SJSA1 (cell line): ENCODE measurements at places on chromosomes 4 and X. TPM values are rescaled to one million over a fixed set of nuclear protein-coding genes. Genes with fewer than 3 reads are reported as not detected.

DNA sequence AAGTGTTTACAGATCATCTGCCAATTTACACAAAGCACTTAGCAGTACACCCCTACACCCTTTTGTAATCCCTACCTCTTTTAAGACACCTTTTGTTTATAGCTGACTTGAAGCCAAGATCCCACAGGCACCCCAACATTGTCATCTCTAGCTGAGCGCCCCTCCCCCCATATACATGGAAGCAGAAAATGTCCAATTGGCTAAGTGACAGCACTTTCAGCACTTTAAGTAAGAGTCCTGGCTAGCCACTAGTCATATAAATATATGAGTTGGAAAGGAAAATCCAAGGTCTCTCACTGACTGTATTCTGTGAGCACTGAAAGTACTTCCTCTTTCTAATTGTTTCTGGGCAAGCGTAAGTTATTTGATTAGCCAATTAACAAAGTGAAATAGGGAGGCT lies 108.2 kb downstream of the NSUN7 start:
- no peak overlapping the region for H3K4me3 ChIP-seq
- H3K27me3 ChIP-seq, result no peaks in the 10 kb centered on the region
- no peak overlapping the region for H3K27ac ChIP-seq
- H3K36me3 ChIP-seq, result no peaks in the 10 kb centered on the region

Gene HSFX4
- total RNA-seq, result not detected in 2 replicates

GRCh38 chrX:154374313-154375155 lies at the start of gene FLNA:
TSS of gene FLNA (minus strand) at chrX:154374634. CDS start at chrX:154371245, 3,389 bp downstream.
- no peak for DNase-seq
- H3K4me1 ChIP-seq, result peaks cover 43% of the 10 kb centered on the region
- H3K27me3 ChIP-seq, result no peaks in the 10 kb centered on the region

DNA sequence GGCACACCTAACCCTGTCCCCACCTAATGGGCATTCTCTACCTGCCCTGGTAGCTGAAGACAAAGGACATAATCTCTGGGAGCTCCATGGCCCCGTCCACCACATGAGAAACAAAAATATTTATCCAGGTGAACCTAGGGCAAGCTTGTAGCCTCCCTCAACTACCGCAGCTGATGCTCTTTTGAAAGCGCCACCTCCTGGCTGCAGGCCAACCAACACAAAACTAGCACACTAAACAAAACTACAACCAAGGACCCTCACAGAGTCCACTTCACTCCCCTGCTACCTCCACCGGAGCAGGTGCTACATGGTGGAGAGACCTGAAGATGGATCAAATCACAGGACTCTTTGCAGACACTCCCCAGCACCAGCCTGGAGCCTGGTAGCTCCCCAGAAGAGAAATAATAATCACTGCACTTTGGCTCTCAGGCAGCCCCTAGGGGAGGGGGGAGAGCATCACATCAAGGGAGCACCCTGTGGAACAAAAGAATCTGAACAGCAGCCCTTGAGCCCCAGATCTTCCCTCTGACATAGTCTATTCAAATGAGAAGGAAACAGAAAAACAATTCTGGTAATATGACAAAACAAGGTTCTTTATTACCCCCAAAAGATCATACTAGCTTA lies 111.3 kb upstream of the ATP8A1 start:
- no peaks in the 10 kb centered on the region for H3K4me1 ChIP-seq
- DNase-seq, result no peak
- no peak overlapping the region for H3K4me3 ChIP-seq
- H3K27ac ChIP-seq, result no peak overlapping the region
- H3K27me3 ChIP-seq, result no peaks in the 10 kb centered on the region

GRCh38 chrX:2654436-2655340 lies 36.4 kb upstream of the CD99 start:
- H3K36me3 ChIP-seq, result no peaks in the 10 kb centered on the region
- H3K4me1 ChIP-seq, result no peaks in the 10 kb centered on the region
- no peak overlapping the region for H3K27ac ChIP-seq
- H3K27me3 ChIP-seq, result no peaks in the 10 kb centered on the region
- H3K4me3 ChIP-seq, result no peak overlapping the region

GRCh38 chr4:145930592-145930991 lies 8.0 kb downstream of the ZNF827 start:
- H3K27ac ChIP-seq, result no peak overlapping the region
- peaks cover 21% of the 10 kb centered on the region; the same call in 1 of the 2 replicates for H3K4me1 ChIP-seq
- H3K27me3 ChIP-seq, result no peaks in the 10 kb centered on the region
- no peak overlapping the region for H3K4me3 ChIP-seq
- peaks cover 13% of the 10 kb centered on the region; the same call in 1 of the 2 replicates for H3K36me3 ChIP-seq

DNA sequence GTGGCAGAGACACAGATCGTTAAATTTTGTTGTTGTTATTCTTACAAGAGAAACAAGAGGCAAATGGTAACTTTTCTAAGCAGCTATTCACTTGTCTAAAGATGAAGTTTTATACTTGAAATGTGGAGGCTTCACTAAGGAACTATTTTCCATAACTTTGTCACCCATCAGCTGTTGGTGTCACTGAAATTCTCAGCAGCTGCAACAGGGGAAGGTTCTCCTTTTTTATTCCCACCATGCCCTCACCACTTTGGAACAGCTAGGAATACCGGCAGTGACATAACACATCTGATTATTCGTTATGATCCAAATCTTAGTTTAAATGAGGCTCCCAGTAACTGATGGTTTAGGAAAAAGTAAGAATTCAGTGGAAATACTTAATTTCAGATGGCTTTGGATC lies 147.0 kb upstream of the LEF1 start:
- H3K4me1 ChIP-seq, result peaks cover 8% of the 10 kb centered on the region
- no peak overlapping the region for H3K4me3 ChIP-seq
- no peaks in the 10 kb centered on the region for H3K36me3 ChIP-seq
- no peak overlapping the region for H3K27ac ChIP-seq
- no peaks in the 10 kb centered on the region for H3K27me3 ChIP-seq

- H3K27me3 ChIP-seq, result no peaks in the 10 kb centered on the region
- no peak overlapping the region for H3K4me3 ChIP-seq
- no peaks in the 10 kb centered on the region for H3K36me3 ChIP-seq
- H3K27ac ChIP-seq, result no peak overlapping the region
- DNase-seq, result peak; percentile 19
- no peaks in the 10 kb centered on the region for H3K4me1 ChIP-seq
Observed at GRCh38 chr4:167622481-167623240, 388.4 kb upstream of the SPOCK3 start.

Gene SPINK2
- total RNA-seq, result not detected in 2 replicates

DNA sequence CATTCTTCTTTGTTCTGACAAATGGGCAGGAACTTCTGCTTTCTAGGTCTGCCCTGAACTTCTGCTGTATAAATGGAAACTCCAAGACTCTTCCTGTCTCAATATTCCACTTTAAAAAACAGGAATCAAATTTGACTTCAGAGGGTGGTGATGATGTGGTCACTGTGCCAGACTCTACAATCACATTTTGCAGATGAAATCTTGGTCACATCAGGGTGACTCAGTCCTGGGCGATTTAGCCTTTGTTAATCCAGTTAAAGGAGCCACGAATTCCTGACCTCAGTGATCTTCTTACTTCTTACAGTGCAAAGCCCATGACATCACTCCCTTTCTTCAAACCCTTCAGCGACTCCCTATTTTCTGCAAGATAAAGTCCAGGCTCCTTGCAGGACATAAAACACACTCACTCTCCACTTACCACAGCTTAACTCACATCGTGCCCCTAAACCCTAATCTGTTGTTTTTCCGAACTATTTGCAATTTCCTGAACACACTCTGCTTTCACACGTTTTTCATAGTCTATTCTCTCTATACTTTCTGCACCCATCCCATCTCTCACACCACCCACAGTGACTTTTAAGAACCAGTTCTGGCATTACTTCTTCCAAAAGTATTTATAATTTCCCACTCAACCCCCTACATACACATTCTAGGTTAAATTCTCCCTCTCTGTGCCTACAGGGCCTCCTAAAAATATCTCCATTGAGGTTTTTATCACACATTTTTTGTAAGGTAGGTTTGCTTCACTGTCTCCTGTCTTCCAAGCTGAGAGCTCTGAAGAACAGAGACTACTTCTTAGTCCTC lies 11.1 kb downstream of the GASK1B start:
- peak; percentile 82 for DNase-seq
- H3K27me3 ChIP-seq, result no peaks in the 10 kb centered on the region

DNA sequence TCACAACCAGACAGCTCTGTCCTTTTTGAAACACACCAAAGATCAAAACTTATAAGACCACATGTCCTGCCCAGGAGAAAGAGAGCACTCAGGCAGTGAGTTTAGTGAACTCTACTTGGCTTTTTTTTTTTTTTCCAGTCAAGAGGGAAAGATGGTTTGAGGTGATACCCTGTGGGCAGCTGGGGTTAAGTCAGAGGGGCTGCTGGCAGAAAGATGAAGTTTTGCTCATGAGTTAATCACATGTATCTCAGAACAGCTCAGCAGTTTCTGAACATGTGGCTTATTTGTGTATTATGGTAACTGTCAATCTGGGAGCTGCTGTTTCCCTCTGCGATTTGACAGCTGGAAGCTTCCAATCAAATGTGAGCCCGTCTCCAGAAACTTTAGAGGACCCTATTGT lies 56.4 kb upstream of the MAP3K15 start:
- no peaks in the 10 kb centered on the region for H3K27me3 ChIP-seq
- no peaks in the 10 kb centered on the region for H3K36me3 ChIP-seq
- H3K4me3 ChIP-seq, result no peak overlapping the region
- no peak overlapping the region for H3K27ac ChIP-seq
- no peak for DNase-seq
- H3K4me1 ChIP-seq, result no peaks in the 10 kb centered on the region

DNA sequence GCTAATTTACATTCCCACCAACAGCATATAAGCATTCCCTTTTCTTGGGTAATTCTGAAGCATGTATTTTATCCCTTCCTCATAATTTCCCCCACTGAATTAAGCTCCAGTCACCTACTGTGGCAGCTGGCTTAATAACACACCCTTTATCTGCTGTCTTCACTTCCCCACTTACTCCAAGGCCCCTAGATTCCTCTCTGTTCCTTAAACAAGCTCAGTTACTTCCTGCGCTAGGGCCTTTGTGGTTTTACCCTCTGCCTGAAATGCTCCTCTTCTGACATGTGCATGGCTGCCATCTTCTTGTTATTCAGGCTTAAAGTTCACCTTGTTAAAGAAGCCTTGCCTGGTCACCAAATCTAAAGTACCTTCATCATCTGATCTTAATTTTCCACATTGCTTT lies 47.2 kb upstream of the RPS6KA3 start:
- H3K4me3 ChIP-seq, result no peak overlapping the region
- H3K27me3 ChIP-seq, result no peaks in the 10 kb centered on the region
- peaks cover 4% of the 10 kb centered on the region; the same call in 1 of the 2 replicates for H3K4me1 ChIP-seq
- no peaks in the 10 kb centered on the region for H3K36me3 ChIP-seq
- no peak for DNase-seq

DNA sequence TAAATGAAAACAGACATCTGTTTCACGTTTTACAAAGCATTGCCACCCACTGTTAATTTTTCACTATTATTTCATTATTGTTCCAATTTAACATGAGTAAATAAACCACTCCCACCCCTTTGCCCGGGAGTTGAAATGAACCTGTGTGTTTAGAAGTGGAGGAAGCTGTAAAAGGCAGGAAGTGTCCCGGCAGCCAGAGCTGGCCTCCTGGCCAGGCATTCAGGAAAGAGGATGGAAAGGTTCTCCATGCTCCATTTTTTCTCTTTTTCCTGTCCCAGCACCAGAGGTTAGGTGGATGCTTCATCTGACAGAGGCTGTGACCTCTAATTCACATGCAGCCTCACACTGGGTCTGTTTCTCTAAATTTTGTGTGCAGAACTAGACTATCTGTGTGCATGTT lies 55.5 kb upstream of the LNX1 start:
- H3K4me1 ChIP-seq, result peaks cover 16% of the 10 kb centered on the region
- no peak overlapping the region for H3K27ac ChIP-seq
- H3K27me3 ChIP-seq, result no peaks in the 10 kb centered on the region

- no peak for DNase-seq
- H3K4me1 ChIP-seq, result no peaks in the 10 kb centered on the region
- H3K4me3 ChIP-seq, result no peak overlapping the region
- no peaks in the 10 kb centered on the region for H3K36me3 ChIP-seq
- no peaks in the 10 kb centered on the region for H3K27me3 ChIP-seq
- no peak overlapping the region for H3K27ac ChIP-seq
Observed at GRCh38 chrX:1533058-1533457, 3.9 kb downstream of the P2RY8 start.

Gene MTTP
- total RNA-seq, result 0.11 TPM in 1 of 2 replicates, not detected in the other

DNA sequence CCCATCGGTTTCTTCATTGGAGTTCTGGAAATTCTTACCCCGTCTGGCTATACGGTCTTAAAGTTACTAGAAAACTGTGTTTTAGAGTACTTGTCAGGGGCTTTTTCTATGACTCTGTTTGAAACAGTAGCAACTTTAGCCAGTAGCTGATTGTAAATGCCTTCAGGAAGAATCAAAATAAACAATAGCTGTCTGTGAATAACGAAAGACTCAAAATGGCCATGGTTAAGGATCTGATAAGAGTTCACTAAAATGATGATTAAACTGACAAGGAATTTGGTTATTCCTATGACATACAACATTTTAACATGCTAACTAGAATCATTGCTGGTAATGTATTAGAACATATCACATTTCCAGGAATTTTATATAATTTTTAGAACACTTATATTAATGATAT lies 191.0 kb downstream of the EVC2 start:
- no peaks in the 10 kb centered on the region for H3K36me3 ChIP-seq
- peaks cover 5% of the 10 kb centered on the region for H3K4me1 ChIP-seq
- no peak overlapping the region for H3K27ac ChIP-seq
- H3K27me3 ChIP-seq, result no peaks in the 10 kb centered on the region
- DNase-seq, result no peak

Gene MAGEE1
- 0.16 and 1.1 TPM in 2 replicates for total RNA-seq

Gene CDS1
- 0.18 TPM in 1 of 2 replicates, not detected in the other for total RNA-seq

GRCh38 chr4:140220058-140220457 lies 66.1 kb upstream of the MAML3 start:
- no peaks in the 10 kb centered on the region for H3K27me3 ChIP-seq
- peaks cover 6% of the 10 kb centered on the region; the same call in 1 of the 2 replicates for H3K4me1 ChIP-seq
- no peak for DNase-seq
- no peak overlapping the region for H3K4me3 ChIP-seq
- H3K27ac ChIP-seq, result no peak overlapping the region
- no peaks in the 10 kb centered on the region for H3K36me3 ChIP-seq

DNA sequence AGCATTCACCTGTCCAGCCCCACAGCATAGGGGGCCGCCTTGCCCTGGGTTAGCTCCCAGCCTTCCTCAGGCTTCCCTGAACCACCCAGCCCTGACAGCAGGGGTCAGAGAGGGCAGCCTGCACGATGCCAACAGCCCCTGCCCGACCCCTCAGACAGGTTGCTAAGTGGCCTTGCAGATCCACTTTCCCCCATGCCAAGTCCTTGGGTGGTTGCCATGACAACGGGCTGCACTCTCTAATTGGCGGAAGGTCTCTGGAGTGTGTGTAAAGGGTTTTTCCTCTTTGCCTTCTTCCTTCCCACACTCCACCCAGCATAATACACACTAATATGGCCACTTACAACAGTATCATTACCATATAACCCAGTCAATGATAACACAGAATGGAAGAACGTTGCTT lies 99.6 kb upstream of the AFAP1 start:
- H3K4me1 ChIP-seq, result peaks cover 11% of the 10 kb centered on the region
- H3K27ac ChIP-seq, result no peak overlapping the region
- peaks cover 11% of the 10 kb centered on the region; the same call in 1 of the 2 replicates for H3K27me3 ChIP-seq
